ENCODE measurements at places on chromosomes 2 and 18.
A peak's percentile ranks its signal among the peaks of the same experiment; 100 is the strongest.

GRCh38 chr2:131588152-131588873, 60.6 kb downstream of the CCDC74A start:
- DNase-seq, result no peak

GRCh38 chr18:39406941-39407340, 1841.3 kb upstream of the CELF4 start:
- no peak for DNase-seq

DNA sequence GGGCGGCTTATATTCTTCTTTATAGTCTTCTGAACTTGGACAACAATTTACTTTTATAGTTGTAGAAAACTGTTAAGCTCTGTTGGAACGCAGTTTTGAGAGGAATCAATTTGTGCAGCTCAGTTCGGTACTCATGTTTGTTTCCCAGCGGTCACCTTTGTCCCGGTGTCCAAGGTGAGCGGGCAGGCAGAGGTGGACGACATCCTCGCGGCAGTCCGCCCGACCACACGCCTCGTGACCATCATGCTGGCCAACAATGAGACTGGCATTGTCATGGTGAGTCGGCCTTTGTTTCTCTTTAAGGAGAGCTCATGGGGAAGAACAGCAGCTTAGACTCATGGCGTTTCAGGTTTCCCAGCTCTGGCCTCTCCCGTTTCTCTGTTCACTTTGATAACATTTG, 18.6 kb upstream of the ESPNL start:
- no peak for DNase-seq

- peak; percentile 25 for DNase-seq
Observed at GRCh38 chr2:216082117-216082711, 495 bp downstream of the TMEM169 start.

DNA sequence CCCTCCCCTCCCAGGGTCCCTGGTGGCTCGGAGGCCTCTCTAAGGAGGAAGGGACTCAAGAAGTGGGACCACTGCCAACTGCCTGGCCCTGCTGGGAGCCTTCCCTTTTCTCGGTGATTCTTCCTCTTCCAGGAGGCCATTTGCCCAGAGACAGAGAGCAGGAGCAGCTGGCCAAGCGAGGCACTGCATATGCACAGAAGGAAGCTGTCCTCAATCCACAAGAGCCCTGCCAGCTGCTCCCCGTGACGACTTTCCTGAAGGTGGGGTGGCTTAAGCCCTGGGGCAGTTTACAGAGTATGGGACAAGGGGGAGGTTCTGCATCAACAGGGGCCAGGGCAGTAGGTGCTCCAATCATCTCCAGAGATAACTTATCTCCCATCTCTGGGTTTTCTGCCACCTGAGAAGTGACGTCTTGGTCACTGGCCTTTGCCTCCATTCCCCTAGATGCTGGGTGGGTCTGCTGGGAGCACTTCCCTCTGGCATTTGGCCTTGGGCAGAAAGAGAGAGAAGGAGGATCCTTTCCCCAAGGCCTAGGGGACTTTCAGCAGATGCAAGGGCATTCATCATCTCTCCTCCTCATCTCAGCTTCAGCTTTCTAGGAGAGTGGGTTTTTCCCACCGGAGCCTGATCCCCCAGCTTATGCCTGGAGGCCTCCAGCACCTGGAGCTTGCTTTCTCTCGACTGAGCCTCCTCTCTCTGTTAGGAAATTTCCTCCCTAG, 28.5 kb downstream of the CIB4 start:
- DNase-seq, result no peak

DNA sequence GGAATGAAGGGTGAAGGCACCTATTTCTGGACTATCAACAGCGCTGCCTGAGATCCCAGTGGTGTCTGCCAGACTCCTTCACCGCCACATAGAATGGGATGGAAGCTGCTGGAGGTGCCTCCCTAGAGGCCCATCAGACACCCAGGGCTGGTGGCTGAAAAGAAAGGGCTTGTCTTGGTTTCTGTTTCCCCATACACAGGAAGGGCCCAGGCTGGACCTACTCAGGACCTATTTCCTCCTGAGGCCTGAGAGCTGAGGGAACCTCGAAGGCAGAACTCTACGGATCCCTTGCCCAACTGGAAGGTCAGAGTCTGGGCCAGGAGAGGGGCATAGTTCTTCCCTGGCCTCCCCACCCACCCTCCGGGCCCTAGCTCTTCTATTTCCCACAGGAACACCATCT, 2.9 kb upstream of the CLEC4F start:
- DNase-seq, result no peak

DNA sequence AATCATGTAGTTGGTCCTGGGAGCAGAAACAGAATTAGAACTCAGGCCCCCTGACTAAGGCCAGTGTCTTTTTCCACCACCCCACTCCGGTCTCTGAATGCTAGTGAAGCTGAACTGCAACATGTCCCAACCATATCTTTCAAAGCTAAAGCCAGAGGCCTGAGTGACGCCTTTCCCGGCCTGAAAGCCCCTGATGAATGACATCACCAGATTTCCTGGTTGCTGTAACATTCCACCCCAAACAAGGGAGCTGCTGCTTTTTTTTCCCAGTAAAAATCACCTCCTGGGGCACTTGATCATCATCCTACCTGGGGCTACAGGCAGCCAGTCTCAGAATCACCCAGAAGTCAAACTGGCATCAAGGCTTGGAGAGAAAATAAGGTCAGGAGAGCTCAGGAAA, 162.7 kb downstream of the ARL4C start:
- no peak for DNase-seq

GRCh38 chr2:227296671-227297405, 28.2 kb upstream of the MFF start:
- no peak for DNase-seq

GRCh38 chr18:22285361-22286140, 116.2 kb downstream of the GATA6 start:
- no peak for DNase-seq

GRCh38 chr2:175823002-175823706, 178.9 kb downstream of the LNPK start:
- no peak for DNase-seq

DNA sequence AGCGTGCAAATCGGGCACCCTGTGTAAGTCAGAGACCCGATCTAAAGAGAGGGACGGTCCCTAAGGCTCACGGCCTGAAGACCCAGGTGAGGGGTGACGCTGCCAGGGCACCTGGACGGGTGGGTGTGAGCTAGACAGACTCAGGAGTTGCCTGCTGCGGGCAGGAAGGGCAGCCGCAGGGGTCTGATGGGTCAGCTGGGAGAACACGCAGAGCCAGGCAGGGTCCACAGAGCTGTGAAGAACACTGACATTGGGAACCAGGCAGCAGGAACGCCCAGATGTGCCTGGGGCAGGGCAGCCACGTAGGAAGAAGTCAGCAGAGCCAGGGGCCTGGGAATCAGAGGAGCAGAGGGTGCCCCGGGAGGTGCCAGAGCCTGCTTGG, 25.9 kb downstream of the HDAC4 start:
- DNase-seq, result no peak

GRCh38 chr2:168320267-168320666, 72.9 kb upstream of the STK39 start:
- no peak for DNase-seq

DNA sequence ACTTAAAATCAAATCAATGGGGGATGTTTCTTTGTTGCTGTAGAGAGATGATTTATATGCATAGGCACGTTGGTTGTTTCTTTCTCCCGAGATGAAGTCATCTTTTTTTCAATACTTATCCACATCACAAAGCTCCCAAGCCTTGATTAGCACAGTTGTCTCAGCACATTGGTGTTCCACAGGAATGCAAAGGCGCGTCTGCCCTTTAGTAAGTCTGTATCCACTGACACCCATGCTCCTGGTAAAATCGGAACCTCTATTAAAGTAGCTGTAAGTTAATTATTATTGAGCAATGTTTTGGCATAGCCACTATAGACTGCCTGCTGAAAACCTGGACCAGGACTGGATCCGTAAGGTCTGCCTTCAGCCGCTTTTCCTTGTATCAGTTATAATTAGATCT, 77.6 kb upstream of the RBM44 start:
- DNase-seq, result no peak

GRCh38 chr18:41226186-41226585, 728.8 kb upstream of the PIK3C3 start:
- no peak for DNase-seq

GRCh38 chr2:42106257-42106816, 58.5 kb downstream of the PKDCC start:
- DNase-seq, result no peak

- no peak for DNase-seq
Observed at GRCh38 chr18:27235218-27235870, 50.2 kb upstream of the CHST9 start.

DNA sequence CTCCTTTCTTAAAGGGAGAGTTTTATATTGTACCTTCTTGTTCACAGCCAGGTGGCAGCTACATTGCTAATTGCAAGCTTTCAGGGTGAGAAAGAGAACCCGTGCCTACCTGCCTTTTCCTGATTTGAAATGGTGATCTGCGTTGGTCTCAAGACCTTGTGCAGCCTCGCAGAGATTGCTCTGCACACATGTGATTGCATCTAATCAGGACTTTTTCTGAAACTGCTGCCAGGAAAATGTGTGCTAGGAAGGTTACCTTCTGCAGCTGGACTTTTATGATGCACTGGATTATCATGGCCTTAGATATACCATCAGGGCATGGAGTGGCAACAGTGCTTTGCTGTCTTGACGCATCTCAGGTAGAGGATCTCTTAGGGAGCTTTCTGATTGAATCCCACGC, 45.1 kb downstream of the AGAP1 start:
- DNase-seq, result no peak

GRCh38 chr2:111936881-111937280, 38.5 kb downstream of the MERTK start:
- no peak for DNase-seq

DNA sequence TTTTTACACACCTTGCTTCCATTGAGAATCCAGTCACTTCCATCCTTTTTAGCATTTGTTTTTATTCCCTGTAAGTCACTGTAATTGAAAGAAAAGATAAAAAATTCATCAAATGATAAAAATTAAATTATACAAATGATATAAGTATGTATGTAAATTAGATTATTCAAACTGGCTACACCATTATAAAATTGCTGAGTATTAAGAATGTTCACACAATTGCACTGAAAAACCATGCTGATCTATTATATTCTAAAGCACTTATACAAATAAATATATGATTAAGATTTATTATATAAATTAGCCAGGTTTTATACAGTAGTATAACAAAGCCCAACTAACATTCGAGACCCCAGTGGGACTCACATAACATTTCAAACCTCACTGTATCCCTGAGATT, 15.1 kb downstream of the ACADL start:
- DNase-seq, result no peak

GRCh38 chr2:2501454-2502200, 170.6 kb upstream of the MYT1L start:
- no peak for DNase-seq

DNA sequence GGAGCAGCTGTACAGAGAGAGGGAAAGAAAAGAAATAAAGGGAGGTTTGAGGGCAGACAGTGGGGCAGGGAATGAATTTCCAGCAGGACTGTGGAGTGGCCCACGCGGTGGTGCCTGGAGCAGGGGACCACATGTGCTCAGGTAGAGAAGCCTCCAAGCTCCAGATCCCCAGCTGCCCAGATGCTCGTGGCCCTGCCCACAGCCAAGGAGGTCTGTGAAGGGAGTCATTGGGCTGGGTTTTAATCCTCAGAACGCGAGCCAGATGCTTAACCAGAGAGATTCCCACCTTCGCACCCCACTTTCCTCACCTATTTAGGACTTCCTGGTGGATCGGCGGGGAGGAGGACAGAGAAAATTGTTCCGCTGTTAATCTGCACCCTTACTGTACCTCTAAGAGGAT, 369.4 kb downstream of the PARD3B start:
- DNase-seq, result no peak

DNA sequence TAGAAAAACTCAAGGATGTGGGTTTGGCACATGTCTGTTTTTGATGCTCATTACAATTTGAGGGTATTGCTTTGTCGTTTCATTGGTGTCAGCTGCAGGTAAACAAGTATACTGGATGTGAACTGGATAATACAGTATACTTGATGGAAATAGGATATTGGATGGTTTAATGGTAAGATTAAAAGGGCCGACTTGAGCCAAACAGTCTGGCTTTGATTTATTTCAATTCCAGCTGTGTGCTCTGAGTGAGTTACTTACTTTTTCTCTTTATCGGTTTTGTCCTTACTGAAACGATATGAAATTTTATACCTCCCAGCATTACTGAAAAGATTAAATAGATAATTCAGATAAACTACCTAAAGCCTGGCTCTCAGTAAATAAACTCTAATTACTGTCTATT, 227.6 kb downstream of the ASXL3 start:
- DNase-seq, result no peak

GRCh38 chr2:122905431-122905830, 1119.7 kb upstream of the CNTNAP5 start:
- no peak for DNase-seq

Measured in activated CD4-positive, alpha-beta memory T cell treated with anti-CD3 and anti-CD28 coated beads for 36 hours (primary cell).